ENCODE measurements at places on chromosomes 7 and 10.

DNA sequence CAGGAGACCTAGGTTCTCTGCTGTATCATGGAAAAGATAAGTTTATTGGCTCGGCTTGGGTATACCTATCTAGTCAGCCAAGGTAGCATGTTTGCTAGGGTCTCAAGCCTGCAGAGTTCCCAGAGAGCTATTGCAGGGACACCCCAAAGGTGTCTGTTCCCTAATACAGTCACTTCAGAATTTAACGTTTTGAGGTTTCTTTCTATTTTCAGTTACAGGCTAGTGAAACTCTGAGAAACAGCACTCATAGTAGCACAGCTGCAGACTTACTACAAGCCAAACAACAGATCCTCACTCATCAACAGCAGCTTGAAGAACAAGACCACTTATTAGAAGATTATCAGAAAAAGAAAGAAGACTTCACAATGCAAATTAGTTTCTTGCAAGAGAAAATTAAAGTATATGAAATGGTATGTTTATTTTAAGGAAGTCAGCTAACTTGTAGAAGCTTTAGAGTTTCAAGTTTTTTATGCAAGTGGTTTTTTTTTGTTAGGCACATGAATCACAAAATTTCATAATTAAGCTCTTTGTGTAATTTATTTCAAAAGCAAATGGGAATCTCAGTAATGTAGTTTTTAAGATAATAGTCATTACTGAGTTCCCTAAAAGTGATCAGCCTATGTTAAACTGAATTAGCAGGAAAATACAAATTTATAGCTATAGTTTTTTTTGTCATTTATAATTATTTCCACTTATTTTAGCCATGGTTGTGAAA lies 54.9 kb downstream of the AKAP9 start:
- no peak for DNase-seq

- DNase-seq = peak; percentile 39
Measured at GRCh38 chr7:151081170-151082101, 827 bp upstream of the FASTK start.

DNA sequence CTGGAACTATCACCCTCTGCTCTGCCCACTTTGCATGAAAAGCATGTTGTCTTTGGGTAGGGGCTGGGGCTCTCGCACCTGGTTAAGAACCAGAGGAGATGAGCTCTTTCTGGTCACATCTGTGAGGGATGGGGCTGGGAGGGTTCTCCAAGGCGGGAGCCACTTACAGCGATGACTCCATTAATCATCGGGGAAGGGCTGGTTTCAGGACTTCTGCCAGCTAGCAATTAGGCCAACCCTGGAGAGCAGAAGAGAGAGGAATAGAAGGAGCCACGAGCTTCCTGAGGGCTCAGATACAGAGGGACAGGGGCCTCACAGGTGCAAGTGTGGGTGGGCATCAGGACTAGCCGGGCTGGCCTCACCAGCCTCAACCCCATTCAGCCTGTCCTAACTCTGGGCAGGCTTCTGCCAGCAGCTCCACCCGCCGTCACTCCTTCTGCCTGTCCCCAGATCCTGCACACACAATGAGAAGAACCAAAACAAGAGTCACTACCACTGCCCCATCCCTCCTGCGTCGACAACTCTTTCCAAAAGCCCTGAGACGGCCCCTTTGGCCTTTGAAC lies 8.4 kb downstream of the AQP1 start:
- peak; percentile 91 for DNase-seq

GRCh38 chr10:71267508-71268240 lies 51.4 kb upstream of the SLC29A3 start:
- DNase-seq = no peak

DNA sequence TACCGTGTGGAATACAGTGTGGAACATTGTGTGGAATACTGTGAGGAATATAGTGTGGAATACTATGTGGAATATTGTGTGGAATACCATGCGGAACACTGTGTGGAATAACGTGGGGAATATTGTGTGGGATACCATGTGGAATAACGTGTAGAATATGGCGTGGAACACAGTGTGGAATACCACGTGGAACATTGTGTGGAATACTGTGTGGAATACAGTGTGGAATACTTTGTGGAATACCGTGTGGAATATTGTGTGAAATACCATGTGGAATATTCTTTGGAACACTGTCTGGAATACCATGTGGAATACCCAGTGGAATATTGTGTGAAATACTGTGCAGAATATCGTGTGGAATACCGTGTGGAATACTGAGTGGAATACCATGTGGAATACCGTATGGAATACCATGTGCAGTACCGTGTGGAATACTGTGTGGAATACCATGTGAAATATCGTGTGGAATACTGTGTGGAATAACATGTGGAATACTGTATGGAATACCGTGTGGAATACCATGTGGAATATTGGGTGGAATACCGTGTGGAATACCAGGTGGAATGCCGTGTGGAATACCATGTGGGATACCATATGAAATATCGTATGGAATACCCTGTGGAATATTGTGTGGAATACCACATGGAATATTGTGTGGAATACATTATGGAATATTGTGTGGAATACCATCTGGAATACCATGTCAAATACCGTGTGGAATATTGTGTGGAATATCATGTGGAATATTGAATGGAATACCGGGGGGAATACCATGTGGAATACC lies 133.1 kb upstream of the CHST15 start:
- no peak for DNase-seq

DNA sequence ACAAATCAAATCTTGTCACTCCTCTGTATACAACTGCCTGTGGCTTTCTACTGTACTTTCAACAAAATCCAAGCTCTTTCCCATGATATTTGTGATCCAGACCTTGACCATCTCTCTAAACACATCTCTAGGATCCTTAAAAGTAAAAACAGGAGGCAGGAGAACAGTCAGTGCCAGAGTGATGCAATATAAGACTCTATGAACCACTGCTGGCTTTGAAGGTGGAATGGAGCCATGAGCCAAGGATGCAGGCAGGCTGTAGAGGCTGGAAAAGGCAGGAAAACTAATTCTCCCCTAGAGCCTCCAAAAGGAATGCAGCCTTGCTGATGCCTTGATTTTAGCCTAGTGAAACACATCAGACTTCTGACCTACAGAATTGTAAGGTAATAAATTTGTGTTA lies 45.5 kb upstream of the LRRN3 start:
- DNase-seq = no peak

DNA sequence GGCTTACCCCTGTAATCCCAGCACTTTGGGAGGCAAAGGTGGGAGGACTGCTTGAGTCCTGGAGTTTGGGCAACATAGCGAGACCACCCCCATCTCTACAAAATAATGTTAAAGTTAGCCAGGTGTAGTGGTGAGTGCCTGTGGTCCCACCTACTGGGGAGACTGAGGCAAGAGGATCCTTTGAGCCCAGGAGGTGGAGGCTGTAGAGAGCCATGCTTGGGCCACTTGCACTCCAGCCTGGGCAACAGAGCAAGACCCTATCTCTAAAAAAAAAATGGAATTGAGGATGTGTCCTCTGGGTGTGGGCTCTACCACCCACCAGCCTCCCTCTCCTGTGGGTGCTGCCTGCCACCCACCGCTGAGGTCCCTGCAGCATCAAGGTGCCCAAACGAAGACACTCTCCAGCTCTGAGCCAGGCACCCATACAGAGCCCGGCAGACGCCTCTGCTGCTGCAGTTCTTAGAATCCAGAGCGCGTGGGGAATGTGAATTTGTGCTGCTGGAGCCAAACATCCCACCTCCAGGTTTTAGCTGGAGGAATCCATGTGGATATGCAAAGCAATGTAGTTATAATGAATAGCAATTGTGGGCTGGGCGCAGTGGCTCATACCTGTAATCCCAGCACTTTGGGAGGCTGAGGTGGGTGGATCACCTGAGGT lies 176.0 kb upstream of the TNRC18 start:
- no peak for DNase-seq

DNA sequence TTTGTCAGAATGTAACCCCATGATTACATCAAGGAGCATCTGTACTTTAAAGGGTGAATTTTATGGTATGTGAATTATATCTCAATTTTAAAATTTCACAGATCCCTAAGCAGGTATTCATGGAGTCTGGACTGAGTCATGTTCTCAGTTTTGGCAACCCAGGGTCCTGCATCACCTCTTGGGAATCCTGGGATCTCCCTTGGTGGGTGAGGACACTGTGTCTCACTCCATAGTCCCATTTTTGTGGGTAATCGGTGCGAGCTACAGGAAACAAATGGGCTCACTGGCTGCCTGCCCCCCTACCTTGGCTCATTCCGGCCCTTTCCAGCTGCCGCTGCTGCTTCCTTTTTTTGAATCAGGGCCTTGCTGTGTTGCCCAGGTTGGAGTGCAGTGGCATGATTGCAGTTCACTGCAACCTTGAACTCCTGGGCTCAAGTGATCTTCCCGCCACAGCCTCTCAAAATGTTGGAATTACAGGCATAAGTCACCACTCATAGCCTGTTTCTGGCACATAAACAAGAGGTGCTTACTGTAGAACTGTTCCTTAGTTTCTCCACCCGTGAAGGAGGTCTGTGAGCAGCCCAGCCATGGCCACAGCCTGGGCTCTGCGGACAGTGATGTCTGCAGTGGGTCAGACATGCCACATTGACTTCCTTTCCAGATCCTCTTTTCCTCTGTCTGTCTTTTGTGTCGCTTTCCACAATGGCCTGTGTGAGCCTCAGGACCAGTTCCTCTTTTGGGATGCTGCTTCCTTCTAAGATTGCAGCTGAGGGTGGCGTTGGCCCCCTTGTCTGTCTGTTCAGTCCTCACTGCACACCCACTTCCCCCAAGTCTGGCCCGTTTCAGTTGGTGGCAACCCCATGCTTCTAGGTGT lies 14.5 kb downstream of the PALD1 start:
- no peak for DNase-seq

- DNase-seq = peak; percentile 56
Measured at GRCh38 chr10:91493313-91493712, 83.2 kb downstream of the HECTD2 start.

- no peak for DNase-seq
Measured at GRCh38 chr10:131573256-131573655, 261.7 kb upstream of the TCERG1L start.

GRCh38 chr10:76945166-76945565 lies 692.4 kb downstream of the KCNMA1 start:
- no peak for DNase-seq

GRCh38 chr7:133275008-133275407 lies 22.1 kb downstream of the EXOC4 start:
- DNase-seq = peak; percentile 7

- DNase-seq = no peak
Measured at GRCh38 chr10:10777723-10778122, 239.9 kb upstream of the CELF2 start.

DNA sequence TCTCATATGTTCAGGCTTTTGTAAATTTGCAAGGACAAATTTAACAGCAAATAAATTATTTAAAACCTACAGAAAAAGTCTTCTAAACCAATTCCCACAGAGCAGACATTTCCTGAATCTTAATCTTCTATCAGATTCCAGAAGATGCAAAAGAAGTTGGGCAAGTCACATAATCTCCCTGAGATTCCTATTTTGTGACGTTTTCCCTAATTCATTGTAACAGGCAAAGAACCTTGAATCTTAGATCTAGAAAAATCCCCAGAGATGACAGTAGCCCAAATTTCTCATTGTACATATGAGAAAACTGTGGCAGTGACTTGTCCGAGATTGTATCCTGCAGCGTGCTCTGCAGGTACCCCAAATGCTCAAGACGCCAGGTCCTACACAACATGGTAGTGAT lies 4.9 kb downstream of the ITPRID1 start:
- DNase-seq = no peak

GRCh38 chr7:1403638-1404459 lies 55.4 kb downstream of the MICALL2 start:
- no peak for DNase-seq

GRCh38 chr7:65239324-65239706 lies 134.3 kb upstream of the ZNF92 start:
- no peak for DNase-seq

GRCh38 chr7:54689394-54690049 lies 69.5 kb downstream of the SEC61G start:
- DNase-seq = no peak

- DNase-seq = peak; percentile 10
Measured at GRCh38 chr7:135291809-135292253, 58.2 kb downstream of the STRA8 start.

GRCh38 chr10:47306387-47307210 lies 6.6 kb downstream of the GDF10 start:
- DNase-seq = no peak

GRCh38 chr7:151818674-151819519 lies 58.0 kb downstream of the PRKAG2 start:
- DNase-seq = no peak

GRCh38 chr10:6473430-6473829 lies 106.6 kb downstream of the PRKCQ start:
- DNase-seq = peak; percentile 70

DNA sequence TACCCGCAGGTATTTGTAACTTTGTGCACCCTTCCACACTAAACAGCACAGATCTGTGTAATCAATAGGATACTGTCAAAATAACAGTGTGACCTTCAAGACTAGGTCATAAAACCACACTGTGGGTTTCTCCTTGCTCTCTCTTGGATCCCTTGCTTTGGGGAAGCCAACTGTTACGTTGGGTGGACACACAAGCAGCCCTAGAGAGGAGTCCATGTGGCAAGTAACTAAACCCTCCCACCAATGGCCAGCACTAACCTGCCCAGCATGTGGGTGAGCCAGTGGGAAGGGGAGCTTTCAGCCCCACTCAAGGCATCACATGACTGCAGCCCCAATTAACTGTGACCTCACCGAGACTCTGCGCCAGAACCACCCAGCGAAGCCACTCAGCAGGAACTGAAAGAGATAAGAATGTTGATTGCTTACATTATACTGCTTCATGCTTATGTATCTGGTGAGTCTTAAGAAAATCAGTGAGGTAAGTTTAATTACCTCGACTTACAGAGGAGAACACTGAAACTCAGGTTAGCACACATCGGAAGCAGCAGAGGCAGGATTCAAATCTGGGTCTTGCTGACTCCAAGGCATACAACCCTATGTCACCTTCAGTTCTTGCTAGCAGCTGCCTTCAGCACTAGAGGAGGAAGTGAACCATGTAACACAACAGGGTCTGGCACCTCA lies 9.4 kb upstream of the ZC3HAV1 start:
- no peak for DNase-seq

- no peak for DNase-seq
Measured at GRCh38 chr10:51063166-51063565, 11.1 kb upstream of the PRKG1 start.

Measured in RPMI7951 (cell line).